ENCODE measurements at places on chromosomes 3 and 15.

DNA sequence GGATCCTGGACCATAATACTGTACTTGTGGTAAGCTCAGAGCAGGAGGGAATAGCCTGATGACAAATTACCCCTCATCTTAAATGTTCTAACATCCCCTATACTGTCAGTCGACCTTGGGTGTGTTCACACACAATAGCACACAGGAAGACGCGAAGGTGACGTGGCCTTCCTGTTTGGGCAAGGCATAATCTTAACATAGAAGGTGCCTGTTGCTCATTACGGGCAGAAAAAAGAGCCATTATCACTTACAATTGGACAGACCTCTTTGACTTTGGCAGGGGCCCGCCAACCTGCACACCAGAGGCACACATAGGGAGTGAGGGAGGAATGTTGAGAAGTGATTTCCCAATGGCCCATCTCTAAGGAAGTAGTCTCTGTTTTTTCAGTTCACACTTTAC, 144.2 kb downstream of the ANO10 start:
- peak; percentile 58 for DNase-seq

DNA sequence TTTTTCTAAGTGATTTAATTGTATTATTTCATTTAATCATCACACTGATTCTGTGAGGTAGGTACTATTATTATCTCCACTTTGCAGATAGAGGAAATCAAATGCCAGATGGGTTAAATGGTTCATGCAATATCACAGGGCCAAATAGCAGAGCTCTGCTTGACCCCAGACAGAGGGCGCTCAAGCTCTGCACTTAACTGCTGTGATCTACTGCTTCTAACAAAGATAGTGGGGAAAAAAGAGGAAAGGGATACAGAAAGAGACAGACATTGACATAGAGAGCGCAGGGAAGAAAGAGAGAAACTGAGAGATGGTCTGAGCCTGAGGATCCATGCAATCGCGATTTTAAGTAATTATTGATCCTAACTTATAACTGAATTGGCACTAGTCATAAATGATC, 279.1 kb upstream of the THRB start:
- no peak for DNase-seq

DNA sequence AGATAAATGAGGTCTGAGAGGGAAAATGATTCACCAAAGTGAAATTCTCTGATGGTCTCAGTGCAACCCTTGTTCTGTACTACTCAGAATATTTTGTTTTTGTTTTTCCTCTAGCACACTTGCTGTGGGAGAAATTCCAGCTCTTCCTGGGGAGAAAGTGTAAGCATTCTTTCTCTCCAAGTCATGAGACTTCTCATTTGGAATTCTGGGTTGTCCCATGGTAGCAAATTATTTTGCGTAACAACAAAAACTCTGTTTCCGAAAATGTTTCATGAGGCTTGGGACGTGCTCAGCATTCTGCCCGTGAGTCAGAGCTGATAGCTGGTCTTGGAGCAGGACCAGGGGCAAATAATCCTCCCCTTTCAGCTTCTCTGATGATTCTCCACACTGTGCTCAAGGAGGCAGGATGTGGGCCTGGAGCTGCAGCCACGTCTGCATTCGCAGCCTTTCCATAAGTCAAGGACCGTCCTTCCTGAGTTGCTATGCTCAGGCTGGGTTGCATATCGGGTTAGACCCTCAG, 70.3 kb downstream of the SENP2 start:
- no peak for DNase-seq

DNA sequence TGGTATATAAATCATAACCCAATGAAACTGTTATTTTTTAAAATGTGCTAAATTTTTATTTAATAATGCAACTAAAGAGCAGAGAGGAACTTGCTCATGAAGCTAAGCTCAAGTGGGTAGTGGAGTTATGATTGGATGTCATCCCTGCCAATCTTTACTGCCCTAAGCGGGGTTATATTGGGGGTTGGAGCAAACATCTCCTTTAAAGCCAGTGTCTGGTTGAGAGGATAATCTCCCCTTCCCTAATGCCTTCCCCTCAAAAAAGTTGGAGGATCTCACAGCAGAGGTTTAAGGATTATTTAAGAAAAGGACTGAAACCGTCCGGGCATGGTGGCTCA, 32.1 kb upstream of the CLASP2 start:
- DNase-seq: no peak

GRCh38 chr15:90946538-90946937, 8.1 kb upstream of the RCCD1 start:
- DNase-seq: no peak

Measured in stimulated activated CD8-positive, alpha-beta memory T cell treated with anti-CD3 and anti-CD28 coated beads, Interleukin-7, amount 100 ng/mL, for 4 hours (primary cell).